ENCODE measurements at places on chromosomes 12 and 14.

DNA sequence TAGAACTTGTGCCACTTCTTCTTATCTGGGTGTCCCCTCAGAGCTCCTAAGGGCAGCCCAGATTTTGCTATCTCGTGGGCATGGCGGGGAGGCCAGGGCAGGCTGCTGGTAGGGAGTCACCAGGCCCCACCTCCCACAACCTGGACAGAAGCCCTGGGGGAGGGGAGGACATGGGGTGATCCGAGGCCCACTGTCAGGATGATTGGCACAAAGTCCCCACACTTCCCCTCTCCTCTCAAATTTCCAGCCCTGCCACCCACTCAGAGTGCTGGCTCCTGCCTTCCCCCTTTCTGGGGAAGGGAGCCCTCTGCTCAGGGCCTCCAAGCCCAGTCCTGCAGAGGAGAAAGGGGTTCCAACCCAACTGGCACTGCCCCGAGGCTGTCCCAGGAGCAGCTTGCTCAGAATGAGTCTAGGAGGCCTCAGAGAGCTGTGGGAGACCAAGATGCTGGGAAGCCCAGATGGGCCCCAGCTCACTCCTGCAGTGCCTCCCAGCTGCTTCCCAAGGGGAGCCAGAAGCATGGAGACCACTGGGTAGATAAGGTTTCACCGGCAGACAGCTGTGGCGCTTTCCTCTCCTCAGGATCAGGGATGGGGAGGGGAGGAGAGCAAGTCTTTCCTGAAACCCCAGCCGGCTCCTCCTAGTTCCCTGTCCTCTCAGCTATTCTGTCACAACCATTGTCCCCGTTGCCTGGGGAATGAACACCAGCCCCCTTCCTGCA, 82.8 kb downstream of the B4GALNT3 start:
- DNase-seq, result no peak

DNA sequence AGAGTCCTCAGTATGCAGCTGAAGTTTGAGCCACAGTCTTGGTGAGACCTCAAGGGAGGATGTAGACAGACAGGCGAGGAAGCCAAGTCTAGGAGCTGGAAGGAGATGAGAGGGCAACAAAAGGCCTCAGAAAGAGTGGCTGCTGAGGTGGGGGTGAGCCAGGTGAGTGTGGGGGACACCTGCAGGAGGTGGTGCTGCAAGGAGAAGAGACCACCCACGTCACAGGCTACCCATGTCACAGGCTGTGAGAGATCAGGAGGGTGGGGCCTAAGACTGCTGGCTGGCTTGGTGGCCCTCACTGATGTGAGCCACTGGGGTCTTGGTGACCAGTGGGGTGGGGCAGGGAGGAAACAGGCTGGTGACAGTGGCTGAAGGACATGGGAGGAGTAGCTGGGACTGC, 97.3 kb downstream of the KIF26A start:
- DNase-seq, result no peak

DNA sequence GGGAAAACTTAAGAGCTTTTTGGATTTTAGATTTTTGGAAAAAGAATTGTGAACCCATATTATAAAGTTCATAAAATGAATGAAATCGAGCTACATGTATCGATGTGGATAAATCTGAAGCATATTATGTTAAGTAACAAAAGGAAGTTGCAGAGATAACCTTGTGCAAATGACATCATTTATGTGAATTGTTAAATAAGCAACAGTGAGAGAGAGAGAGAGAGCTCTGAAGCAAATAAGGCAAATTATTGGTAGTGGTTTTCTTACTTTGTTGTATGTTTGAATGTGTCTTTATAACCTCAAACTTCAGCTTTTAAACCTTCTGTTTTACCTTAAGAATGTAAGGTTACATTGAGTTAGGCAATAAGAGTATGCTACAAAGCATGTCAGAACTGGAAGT, 78.8 kb downstream of the ERC1 start:
- DNase-seq, result no peak

DNA sequence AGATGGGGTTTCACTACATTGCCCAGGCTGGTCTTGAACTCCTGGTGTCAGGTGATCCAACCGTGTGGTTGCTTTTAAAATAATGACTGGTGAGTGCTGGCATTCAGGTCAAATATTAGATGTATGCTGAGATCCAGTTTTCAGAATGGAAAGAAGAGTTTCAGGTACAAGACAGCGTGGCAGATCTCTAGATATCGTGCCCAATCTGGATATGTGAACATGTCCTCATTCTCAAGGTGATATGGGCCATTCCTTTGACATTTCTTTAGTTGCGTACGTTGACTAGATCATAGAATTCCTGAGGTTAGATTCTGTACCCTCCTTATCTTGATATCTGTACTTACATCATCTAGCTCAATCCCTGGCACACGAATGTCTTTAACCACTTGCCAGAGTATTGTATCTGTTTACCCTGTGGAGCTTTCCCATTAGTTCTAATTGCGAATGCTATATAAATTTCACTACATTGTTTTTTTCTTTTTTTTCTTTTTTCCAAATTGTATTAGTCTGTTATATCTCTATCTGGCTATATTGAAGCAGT, 80.2 kb downstream of the ANO6 start:
- DNase-seq, result no peak

DNA sequence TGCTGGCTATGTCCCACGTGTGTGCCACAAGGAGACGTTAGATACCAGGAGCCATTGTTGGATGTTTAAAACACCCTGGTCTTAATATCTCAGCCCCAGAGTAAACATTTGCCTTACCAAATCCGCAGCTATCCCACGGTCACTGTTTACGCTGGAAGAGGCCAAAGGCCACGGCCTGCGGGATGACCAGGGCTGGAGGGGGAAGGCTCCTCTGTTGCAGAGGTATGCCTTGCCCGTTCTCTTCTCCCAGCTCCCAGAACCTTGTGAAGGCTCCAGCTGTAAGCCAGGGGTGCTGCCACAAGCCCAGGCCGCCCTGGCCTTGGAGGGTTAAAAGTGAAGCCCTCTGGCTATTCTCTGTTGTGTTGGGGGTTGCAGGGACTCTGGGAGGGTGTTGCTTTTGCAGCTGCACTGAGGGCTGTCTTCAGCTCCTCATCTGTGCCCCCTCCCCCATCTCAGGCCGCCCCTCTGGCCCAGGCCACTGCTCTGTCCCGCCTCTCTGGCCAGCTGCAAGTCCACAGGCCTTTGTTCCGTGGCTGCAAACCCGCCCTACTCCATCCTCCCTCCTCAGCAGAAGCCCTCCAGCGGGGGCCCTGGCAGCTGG, 2.5 kb downstream of the PLEKHG3 start:
- no peak for DNase-seq

DNA sequence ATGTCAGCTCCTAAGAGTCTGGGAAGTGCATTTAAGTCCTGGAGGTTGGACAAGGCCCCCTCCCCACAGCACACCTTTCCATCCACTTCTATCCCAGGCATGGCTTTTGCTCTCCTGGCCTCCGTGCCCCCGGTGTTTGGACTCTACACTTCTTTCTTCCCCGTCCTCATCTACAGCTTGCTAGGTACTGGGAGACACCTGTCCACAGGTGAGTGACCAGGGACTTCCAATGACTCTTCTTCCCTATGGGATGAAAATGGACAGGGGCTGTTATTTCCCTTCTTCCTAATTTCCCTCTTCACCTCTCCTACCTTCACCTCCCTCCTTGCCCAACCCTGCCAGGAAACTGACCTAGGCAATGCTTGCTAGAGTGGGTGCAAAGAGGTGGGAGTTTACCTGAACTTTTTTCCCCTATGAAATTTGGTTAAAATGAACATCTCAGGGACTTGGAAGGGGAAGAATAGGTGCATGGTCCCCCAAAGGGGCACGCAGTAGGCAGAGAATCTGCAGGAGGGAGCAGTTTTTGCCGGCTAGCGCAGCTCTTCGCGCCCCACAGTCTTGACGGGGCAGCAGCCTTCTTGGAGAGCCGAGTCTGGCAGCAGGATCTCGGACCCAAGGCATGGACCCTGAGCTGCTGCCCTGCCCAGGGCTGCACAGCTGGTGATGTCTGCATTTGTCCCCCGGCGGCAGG, 9.2 kb downstream of the ARHGEF25 start:
- DNase-seq, result no peak

DNA sequence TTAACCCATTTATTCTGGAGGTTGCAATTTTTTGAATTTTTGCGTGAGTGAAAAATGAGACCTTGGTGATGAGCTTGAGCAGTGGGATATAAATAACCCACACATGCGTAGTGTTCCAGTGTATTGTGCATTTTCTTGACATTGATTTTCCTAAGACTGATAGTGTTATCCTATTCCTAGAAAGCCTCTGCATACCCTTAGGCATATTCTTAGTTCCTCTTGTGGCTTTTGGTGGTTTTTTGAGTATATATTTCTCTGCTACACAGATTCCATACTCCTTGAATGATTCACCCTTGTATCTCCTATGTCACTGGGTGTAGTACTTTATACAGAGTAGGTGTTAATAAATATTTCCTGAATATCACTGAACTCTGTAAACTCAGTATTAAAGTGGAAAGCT, 363.4 kb upstream of the PDE3A start:
- no peak for DNase-seq

DNA sequence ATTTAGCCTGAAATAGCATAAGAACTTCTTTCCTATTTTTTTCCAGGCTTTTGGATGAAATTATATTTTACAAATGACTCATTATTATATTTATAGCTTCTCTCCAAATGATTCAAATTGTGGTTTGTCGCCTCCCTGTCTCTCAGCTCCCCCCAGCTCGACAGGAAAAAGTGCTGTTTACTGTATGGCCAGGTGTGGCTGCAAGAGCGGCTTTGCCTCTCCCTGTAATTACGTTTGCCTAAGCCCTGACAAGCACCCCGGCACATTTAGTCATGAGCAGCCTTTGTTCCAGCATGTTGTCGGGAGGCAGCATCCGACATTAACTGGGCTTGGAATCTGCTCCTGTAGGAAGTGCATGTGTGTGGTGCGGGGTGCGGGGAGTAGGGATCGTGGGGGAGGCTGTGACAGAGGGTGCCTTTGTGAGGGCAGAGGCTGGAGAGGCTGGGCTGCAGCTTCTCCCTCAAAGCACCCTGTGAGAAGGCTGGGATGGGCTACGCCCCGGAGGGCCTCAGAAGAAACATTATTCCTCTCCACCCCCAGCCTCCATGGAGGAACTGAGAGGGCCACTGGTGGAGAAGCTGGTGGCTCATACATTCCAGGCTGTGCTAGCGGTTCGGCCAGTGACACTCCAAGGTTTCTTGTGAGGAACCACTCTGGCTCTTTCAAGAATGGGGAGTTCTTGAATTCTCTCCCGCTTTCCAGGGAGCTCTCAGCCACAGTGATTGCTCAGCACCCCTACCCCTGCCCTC, 42.1 kb upstream of the CTDSP2 start:
- DNase-seq, result no peak

GRCh38 chr14:69987406-69988121, 108.3 kb downstream of the SMOC1 start:
- no peak for DNase-seq

- no peak for DNase-seq
Measured at GRCh38 chr12:67748743-67749040, 100.1 kb downstream of the DYRK2 start.

- no peak for DNase-seq
Measured at GRCh38 chr14:42001431-42001830, 394.8 kb downstream of the LRFN5 start.

- no peak for DNase-seq
Measured at GRCh38 chr12:75655315-75655806, 144.0 kb upstream of the KRR1 start.

GRCh38 chr14:105861985-105862465, 335.6 kb downstream of the TMEM121 start:
- DNase-seq, result no peak

GRCh38 chr14:103206836-103207387, 83.7 kb downstream of the TNFAIP2 start:
- DNase-seq, result no peak

- no peak for DNase-seq
Measured at GRCh38 chr12:81759190-81760051, at the start of gene PPFIA2. Gene PPFIA2, minus strand, starts transcription at chr12:81759350.

DNA sequence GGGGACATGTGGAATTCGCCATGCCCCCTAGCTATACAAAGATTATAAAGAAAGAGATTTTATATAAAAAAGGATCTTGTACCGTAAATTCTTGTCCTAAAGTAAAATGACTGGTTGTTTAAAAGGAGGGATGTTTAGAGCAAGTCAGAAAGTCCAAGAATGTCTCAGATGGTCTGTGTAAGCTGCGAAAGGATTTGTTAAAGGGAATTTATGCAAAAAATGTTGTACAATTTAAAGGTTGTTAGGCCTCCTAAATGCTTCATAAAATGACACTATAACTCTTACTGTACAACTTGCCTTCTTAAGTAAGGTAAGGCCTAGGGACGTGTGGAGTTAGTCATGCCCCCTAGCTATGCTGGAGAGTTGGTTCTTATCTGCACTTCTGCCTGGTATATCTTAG, 237.6 kb downstream of the KCNH5 start:
- DNase-seq, result no peak

DNA sequence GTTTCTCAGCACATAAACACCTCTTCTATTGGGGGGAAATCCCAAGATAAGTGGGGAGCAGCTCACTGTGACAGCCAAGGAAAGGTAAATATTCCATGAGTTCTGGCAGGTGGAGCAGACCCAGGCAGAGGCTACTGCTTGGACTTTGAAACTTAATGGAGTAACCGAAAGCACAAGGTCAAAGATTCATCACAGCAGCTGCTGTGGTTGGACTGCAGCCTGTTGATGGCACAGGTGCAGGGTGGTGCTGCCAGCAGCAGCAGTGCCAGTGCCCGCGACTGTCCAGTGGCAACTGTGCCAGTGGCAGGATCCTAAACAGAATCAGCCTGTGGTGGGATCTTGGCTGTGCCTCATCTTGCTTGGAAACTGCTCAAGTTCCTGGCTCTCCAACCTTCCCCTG, 81.4 kb upstream of the ARID2 start:
- no peak for DNase-seq

- no peak for DNase-seq
Measured at GRCh38 chr14:63692310-63693020, 35.4 kb downstream of the SGPP1 start.

- DNase-seq, result no peak
Measured at GRCh38 chr14:80658155-80658554, 283.4 kb downstream of the CEP128 start.

GRCh38 chr12:6229224-6230218, 29.3 kb downstream of the CD9 start:
- no peak for DNase-seq

DNA sequence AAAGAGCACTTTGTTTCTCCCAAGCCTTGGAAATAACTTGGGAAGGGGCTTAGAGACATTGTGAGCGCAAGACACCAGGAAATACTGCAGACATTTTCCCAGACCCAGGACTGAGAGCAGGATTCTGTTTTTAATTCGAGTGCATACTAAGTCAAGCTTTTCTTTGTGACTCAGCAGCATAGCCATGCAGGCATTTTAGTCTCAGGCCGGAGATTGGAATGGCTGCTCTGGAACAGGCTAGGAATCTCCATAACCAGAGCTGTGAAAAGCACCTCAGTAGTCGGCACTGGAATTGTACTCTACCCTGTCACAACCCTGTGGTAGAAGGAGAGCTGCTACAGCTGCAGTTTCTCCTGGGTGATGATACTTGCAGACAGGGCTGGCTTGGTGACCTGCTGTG, 28.9 kb upstream of the GARIN6 start:
- no peak for DNase-seq

DNA sequence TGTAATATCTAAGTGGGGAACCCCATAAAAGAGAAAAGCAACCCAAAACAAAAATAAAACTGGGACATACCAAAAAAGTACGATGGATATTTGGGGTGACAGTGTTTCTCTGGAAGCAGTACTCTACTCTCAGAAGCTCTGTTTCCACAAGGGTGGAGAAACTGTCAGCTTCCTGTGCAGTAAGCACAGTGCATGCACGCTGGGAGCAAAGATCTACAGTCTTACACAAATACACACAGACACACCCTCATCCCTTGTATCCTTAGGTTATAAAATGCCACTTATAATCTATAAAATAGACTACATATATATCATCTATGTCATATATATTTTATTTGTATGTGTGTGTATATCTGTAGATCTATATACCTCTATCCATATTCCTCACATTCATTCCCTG, 225.8 kb upstream of the SOX5 start:
- DNase-seq, result no peak
